H1 (cell line): ENCODE measurements at places on chromosomes 16 and 17.
A peak's percentile ranks its signal among the peaks of the same experiment; 100 is the strongest.

DNA sequence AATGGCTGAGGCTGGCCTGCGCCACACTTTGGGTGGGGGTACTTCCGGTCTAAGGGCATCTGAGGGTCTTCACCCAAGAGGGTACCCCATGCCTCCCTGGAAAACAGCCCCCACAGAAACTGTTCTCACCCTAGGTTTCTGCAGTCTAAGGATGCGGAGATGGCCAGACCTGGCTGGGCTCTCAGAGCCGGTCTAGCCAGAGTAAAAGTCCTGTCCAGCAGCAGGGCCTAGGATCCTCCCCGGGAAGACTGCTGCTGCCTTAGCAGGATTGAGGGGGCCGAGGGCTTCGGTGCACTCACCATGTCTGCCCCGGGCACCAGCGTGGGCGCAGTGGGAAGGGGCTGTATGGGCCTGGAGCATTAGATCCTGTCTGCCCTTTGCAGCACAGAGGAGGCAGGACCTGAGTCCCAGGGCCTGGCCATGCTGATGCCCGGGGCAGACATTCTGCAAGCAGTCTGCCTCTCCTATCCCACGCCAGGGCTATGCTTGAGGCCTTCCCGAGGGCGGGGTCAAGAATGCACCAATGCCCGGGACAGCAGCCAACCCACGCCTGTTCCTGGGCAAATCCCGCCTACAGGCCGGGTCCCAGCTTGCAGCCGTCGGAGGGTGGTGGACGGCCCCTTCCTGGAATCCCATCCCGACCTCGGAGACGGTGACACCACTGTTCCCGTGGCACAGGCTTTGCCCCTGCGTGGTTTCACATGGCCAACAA is 54.7 kb downstream of the CBFA2T3 start:
- no peak for DNase-seq

GRCh38 chr17:30332057-30332542 is 1.8 kb downstream of the TMIGD1 start:
- no peak for DNase-seq

DNA sequence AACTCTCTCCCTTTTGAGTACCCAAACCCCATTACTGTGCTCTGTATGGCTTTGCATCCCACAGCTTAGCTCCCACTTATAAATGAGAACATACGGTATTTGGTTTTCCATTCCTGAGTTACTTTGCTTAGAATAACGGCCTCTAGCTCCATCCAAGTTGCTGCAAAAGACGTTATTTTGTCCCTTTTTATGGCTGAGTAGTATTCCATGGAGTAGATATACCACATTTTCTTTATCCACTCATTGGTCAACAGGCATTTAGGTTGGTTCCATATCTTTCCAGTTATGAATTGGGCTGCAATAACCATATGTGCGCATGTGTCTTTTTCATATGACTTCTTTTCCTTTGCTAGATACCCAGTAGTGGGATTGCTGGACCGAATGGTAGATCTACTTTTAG is 19.9 kb upstream of the SYT17 start:
- no peak for DNase-seq

- DNase-seq, result no peak
These were observed 16.2 kb downstream of the CACNG3 start for GRCh38 chr16:24272379-24272778.

GRCh38 chr17:279331-279730 is 73.3 kb downstream of the RPH3AL start:
- no peak for DNase-seq

DNA sequence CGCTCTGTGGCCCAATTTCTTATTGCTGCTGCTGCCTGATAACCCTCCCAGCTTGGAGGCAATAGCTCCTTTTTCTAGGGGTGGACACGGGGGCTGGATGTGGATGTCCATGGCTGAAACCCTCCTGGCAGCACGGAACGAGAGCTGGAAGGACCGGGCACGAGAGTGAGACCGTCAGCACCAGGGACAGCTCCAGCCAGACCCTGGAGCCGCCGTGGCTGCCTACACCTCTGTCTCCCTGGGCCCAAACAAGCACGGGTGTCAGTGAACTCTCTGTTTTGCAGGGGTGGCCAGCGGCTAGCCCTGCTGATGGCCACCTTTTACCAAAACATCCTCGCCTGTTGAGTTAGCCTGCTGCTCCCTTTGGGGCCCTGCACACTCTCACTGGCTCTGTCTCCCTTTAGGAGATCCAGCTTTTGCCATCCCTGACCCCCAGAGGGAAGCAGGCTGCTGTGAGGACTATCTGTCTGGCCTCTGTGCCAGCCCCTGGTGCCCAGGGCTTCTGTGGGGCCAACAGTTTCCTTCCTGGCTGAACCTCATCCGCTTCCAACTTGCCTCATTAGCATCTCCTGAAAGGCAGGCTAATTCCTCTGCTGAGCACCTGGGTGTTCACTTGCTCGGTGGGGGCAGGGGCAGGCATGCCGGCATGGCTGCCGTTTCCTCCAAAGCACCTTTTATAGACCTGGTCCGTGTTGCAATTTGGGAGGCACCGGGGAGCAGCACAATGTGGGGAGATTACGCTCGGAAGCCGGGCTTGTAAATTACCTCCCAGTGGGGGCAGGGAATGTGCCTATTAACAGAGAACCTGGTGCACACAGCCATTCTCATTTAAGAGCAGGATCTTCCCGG is 118.1 kb downstream of the ENGASE start:
- peak; percentile 57 for DNase-seq

DNA sequence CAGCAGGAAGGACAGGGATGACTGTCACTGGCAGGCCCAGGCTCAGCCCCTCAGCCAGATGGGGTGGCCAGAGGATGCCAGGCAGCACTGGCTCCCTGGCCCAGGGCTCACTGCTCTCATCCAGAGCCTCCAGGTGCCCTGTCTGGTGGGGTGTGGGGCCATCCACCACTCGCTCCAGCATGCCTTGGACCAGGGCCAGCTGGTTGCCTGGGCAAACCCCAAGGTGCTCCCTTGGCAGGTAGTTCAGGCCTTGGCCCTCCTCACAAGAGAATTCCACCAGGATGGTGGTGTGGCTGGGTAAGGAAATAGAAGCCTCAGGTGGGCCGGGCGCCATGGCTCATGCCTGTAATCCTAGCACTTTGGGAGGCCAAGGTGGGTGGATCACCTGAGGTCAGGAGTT is 29.4 kb downstream of the LGALS9 start:
- no peak for DNase-seq

DNA sequence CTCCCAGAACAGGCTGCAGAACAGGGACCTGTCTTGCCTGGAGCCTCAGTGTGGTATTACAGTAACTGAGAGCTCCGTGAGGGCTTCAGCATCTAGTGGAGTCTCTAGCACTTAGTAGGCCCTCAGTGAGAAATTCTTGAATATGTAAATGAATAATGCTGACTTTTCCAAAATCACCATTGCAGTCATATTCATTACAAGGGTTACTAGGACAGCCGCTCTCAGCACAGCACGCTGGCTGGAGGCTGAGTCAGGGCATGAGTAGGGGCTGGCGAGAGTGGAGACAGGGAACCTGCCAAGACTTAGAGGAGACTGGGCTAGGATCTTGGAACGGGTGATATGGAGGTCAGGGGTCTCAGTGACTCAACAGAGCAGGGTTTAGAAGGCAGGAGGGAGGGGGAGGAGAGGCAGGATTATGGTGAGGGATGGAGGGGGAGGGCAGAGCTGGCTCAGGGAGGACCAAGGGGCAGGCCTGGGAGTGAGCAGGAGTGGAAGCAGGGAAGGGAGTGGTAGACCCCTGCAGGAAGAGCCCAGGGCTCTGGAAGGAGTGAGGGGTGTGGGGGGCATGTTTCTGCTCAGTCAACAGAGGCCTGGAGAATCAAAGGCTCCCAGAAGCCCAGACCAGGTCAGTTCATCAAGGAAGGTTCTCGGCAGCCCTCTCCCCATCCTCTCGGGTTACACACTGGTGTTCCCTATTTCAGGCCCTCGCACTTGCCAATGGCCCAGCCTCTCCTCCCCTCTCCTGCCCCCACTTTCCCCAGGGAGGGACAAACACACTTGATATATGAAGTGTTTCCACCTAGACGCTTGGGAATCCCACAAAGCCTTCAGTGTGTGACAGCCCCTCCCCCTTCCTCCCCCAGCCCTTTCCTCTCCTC is 42.3 kb downstream of the FZD2 start:
- no peak for DNase-seq

DNA sequence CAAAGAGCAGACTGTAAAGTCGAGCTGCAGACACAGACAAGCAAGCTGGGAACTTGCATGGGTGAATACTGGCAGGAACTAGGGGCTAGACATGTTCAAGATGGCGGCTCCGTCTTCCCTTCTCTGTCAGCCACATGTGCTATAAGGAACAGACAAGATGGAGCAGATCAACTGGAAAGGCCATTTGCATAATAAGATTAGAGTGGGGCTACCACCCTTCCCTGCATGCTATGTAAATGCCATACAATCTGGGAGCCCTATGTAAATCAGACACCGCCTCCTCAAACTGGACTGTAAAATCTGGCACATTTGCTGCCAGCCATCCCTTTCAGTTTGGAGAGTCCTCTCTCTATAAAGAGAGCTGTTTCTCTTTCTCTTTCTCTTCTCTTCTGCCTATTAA is 640.1 kb upstream of the CDH8 start:
- DNase-seq, result no peak

DNA sequence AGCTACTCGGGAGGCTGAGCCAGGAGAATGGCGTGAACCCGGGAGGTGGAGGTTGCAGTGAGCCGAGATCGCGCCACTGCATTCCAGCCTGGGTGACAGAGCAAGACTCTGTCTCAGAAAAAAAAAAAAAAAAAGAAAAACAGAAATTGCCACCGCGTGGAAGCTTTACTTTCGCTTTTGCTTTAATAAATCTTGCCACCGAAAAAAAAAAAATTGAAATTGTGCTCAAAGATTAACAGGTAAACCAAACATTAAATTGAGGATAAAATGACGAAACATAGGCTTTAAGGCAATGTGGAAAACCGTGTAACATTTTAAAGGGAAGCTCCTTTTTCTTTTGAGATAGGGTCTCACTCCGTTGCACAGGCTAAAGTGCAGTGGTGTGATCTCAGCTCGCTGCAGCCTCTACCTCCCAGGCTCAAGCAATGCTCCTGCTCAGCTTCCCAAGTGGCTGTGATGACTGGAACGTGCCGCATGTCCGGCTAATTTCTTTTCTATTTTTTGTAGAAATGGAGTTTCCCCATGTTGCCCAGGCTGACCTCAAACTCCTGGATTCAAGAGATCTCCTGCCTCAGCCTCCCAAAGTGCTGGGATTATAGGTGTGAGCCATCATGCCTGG is 40.1 kb downstream of the ZNF276 start:
- DNase-seq, result no peak

- no peak for DNase-seq
These were observed 29.8 kb downstream of the STAT3 start for GRCh38 chr17:42358434-42358833.

DNA sequence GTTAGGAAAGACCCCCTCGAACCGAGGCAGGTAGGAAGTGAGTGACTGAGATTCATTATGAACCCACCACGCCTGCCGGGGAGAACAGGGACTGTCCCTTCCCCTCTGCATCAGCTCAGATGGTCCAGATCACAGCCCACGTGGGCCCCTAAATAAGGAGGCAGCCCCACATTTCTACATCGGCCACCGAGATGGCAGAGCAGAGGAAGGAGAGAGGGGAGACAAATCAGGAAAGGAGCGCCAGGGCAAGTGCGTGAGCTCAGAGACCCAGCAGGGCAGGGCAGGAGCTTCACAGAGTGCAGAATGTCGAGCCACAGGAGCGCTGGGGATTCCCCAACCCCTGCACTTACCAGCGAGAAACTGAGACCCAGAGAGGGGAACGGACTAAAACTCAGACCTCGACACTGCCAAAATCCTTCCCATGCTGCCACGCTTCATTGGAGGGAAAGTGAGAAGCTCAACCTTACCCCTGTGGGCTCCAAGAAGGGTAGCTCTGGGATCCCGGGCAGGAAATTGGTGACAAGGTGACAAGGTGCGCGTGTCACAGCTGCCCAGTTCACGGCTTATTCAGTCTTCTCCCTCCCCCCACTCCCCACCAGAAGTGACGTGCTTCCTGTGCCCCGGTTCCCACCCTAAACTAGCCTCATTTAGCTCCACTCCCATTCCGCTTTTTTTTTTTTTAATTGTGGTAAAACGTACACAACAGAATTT is at the start of gene ICAM2:
TSS of gene ICAM2 (minus strand) at position 578 of the 711 bp plus-strand sequence. CDS start 13,942 bp downstream, outside the sequence.
- no peak for DNase-seq

GRCh38 chr17:27217631-27218030 is 76.3 kb upstream of the WSB1 start:
- DNase-seq, result no peak

DNA sequence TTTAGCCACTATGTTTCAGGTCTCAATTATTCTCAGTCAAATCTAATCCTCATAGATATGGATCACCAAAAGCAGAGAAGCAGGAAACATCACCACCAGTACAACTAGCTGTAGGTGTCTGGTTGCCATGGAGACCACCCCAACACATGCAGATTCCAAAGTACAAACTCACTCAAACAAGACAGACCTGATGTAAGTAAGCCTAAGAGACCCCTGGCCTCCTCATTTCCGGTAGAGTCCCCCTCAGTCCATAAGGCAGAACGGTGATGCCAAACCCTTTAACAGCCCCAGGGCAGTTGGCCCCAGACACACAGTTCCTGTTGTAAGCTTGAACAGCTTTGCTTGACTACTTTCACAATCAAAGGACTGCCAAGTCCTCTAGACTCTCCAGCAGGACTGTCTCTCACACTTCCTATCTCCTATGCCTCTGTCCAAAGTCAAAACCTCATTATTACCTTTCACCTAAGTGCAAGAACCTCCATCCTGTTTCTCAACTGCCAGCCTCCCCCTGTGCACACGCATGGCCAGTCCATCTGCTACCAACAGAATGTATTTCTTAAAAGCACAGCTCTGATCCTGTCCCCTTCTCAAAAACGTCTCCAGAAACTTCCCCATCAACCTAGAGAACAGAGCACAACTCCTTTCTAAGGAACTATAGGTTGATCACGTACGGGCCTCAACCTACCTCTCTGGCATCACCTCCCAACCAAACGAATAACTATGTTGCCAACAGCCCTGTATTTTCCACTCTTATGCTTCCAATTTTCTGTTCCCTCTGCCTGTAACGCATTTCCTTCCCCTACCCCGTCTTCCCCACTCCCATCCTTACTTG is 23.9 kb downstream of the SLC39A11 start:
- no peak for DNase-seq

- DNase-seq, result no peak
These were observed 366.7 kb downstream of the KCNJ2 start for GRCh38 chr17:70535986-70536385.

- no peak for DNase-seq
These were observed 55.9 kb upstream of the PLCG2 start for GRCh38 chr16:81723098-81723723.

DNA sequence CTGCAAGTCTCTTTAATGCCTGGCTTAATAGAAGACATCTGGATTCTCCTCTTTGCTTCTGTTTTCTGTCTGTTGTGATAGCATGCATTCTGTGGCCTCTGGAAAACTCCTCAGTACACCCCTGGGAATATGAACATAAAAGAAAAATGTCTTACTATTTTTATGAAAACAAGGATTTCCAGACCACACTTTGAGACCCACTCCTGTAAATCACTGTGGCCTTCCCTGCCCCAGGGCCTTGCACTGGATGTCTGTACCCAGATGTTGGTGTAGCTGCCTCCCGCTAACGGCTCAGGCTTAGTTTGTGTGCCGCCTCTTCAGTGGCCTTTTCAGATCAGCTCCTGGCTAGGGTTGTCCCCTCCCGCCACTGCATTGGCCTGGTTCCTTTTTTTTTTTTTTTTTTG is 126.6 kb downstream of the SOCS1 start:
- DNase-seq, result no peak

- no peak for DNase-seq
These were observed 40.7 kb upstream of the SLC12A3 start for GRCh38 chr16:56824331-56824730.

GRCh38 chr16:2751577-2752034 is 832 bp upstream of the SRRM2 start:
- no peak for DNase-seq
